Upper lobe of right lung (tissue), 1 donor: ENCODE measurements at places on chromosomes 2 and 18. TPM values are rescaled to one million over a fixed set of nuclear protein-coding genes. Genes with fewer than 3 reads are reported as not detected.

GRCh38 chr2:178529194-178529593 is 48.9 kb downstream of the PLEKHA3 start:
- no peak for DNase-seq
- H3K4me1 ChIP-seq, result peaks cover 5% of the 10 kb centered on the region
- H3K36me3 ChIP-seq, result peaks cover 33% of the 10 kb centered on the region
- H3K4me3 ChIP-seq, result no peak overlapping the region
- H3K27me3 ChIP-seq, result no peaks in the 10 kb centered on the region
- no peak overlapping the region for H3K27ac ChIP-seq

DNA sequence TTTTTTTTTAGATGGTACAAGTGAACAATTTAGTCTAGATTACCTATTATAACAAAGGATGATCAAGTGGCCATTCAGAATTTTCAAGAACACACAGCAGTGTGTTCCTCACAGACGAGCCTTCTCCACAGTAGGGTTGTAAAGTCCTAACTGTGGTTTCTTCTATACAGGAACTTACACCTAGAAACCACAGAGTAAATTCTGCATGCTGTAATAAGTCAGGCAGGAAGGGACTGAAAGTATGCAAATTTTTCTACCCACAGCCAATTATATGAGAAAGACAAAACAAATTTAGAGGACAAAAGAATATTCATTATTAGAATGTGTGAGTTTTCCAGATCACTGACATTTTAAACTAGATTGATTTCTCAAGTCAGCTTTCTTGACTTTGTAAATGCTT is 99.5 kb downstream of the RBMS1 start:
- peaks cover 61% of the 10 kb centered on the region for H3K4me1 ChIP-seq
- no peak overlapping the region for H3K27ac ChIP-seq
- DNase-seq, result no peak

GRCh38 chr2:25664183-25664964 is 9.0 kb downstream of the DTNB start:
- DNase-seq, result no peak
- no peaks in the 10 kb centered on the region for H3K4me1 ChIP-seq
- no peak overlapping the region for H3K27ac ChIP-seq
- H3K36me3 ChIP-seq, result no peaks in the 10 kb centered on the region
- no peak overlapping the region for H3K4me3 ChIP-seq
- no peaks in the 10 kb centered on the region for H3K27me3 ChIP-seq

- no peak overlapping the region for H3K4me3 ChIP-seq
- no peak for DNase-seq
- H3K27me3 ChIP-seq, result no peaks in the 10 kb centered on the region
- H3K36me3 ChIP-seq, result no peaks in the 10 kb centered on the region
- no peak overlapping the region for H3K27ac ChIP-seq
- no peaks in the 10 kb centered on the region for H3K4me1 ChIP-seq
These were observed 175.4 kb downstream of the MAIP1 start for GRCh38 chr2:200130762-200131166.

- H3K27me3 ChIP-seq, result no peaks in the 10 kb centered on the region
- H3K36me3 ChIP-seq, result no peaks in the 10 kb centered on the region
- no peaks in the 10 kb centered on the region for H3K4me1 ChIP-seq
- H3K4me3 ChIP-seq, result no peak overlapping the region
- DNase-seq, result no peak
These were observed 346.0 kb downstream of the CYRIA start for GRCh38 chr2:16319551-16320121.

GRCh38 chr2:152386266-152386665 is 51.3 kb downstream of the FMNL2 start:
- peaks cover 7% of the 10 kb centered on the region for H3K4me1 ChIP-seq
- no peak overlapping the region for H3K4me3 ChIP-seq
- H3K36me3 ChIP-seq, result no peaks in the 10 kb centered on the region
- no peak overlapping the region for H3K27ac ChIP-seq

LIMS2 gene
- total RNA-seq, result 161 TPM

NEU4 gene
- total RNA-seq, result 0.23 TPM
